AG08395 (cell line): ENCODE measurements at places on chromosomes 13 and 19.

GRCh38 chr19:48714759-48715675 is 4.5 kb downstream of the MAMSTR start:
- no peak for DNase-seq

DNA sequence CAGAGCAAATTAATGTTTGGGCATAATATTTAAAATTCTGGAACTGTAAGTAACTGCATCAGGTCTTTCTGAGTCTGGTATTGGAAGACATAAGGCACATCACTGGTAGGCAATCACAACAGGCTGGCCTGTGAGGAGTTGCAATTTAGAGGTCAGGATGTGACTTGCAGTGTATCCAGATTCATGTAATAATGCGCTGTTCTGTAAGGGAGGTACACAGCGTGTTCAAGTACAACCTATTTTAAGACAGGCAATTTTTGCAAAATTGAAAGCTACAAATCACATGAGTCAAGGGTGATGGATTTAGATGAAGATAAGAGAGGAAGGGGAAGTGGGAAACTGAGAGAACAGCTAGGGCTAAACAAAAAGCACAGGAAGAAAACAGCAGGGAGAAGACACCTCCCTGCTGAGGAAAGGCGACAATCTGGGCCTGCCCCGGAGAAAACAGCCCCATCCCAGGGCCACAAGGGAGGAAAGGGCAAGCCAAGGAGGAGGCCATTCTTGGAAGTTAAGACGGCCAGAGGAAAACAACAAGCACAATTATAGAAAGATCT is 138.1 kb downstream of the LACC1 start:
- no peak for DNase-seq

DNA sequence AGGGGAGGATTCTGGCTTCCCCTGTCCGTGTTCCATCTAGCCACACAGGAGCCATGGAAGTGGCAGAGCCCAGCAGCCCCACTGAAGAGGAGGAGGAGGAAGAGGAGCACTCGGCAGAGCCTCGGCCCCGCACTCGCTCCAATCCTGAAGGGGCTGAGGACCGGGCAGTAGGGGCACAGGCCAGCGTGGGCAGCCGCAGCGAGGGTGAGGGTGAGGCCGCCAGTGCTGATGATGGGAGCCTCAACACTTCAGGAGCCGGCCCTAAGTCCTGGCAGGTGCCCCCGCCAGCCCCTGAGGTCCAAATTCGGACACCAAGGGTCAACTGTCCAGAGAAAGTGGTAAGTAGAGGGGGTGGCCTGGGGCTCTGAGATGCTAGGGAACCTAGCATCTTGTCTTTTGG is 1.5 kb downstream of the BABAM1 start:
- DNase-seq, result no peak

- DNase-seq, result no peak
These were observed 971 bp downstream of the FOSB start for GRCh38 chr19:45468803-45469131.

DNA sequence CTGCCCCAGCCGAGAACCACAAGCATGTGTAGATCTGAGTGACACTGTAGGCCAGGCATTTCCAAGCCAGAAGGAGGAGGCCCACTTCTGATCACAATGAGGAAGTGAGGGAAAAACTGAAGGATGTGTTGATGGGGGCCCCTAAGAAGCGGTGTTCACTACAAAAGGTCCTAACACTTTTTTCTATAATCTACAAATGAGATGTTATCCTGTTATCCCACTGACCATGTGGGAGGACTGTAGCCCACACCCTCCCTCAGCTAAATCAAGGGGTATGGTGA is 99.0 kb upstream of the MCF2L start:
- no peak for DNase-seq

- no peak for DNase-seq
These were observed 54.0 kb downstream of the FLT1 start for GRCh38 chr13:28440774-28441504.

GRCh38 chr19:41297628-41298347 is 12.2 kb upstream of the CCDC97 start:
- no peak for DNase-seq

- peak; percentile 91 for DNase-seq
These were observed at the start of gene ZNF415 for GRCh38 chr19:53132141-53132991. Gene ZNF415, minus strand, starts transcription at chr19:53132910. Its CDS starts 10,234 bp downstream, at chr19:53122676.

DNA sequence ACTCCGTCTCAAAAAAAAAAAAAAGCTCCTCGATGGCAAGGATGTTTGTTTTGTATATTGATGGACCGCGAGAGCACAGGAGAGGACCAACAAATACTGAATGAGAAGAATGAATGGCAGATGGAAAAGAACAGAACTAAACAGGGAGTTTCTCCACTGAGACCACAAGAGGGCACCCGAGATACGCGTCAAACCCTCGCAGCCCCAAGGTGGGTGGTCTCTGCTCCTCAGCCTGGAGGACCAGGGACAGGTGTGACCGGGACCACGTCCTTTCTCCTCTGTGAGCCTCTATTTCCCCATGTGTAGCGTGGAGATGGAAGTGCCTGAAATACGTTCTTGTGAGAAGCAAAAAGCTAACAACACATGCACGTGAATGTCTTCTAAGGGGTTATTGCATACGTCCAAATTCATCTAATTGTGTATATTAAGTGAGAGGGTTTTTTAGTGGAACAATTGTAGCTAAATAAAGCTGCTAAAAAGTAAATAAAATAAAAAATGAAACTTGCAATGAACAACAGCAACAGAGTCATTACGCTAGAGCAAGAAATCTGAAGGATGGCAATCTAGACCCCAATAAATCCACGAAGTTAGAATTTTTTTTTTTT is 8.3 kb upstream of the CDC42EP5 start:
- DNase-seq, result peak; percentile 37

DNA sequence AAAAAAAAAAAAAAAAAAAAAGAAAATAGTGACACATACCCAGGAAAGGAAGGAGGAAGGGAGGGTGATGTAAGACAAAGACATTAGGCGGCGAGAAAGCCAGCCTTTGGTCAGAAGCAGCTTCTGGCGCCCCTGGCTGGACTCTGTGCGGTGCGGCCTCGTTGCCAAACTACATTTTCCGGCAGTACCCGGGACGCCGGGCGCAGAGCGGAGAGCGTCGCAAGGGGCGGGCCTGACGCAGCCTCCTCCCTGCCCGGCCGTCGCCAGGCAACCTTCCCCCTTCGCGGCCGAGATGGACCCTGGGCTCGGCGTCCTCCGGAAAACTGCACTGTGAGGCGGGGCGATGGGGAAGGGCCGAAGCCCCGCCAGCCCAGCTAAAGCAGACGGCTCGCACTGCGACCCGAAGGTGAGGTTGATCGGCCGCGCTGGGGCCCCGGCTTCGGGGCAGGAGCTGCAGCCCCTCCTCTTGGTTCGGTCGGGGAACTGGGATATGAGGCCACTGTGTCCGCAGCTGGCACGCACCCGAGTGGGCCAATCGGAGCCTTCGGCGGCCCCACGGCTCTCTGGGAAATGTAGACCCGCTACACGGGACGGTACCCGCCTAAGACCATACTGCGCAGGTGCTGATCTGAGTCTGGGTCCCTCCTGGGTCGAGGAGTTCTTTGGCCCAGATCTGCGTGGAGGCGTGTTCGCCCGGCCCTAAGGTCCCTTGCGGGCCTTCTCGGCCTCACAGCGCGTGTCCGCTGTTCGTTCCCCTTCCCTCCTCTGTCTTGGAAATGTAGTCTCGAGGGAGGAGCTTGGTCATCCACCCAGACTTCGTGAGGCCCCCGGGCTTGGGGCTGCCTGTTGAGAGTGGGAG is 2.3 kb upstream of the MZF1 start:
- DNase-seq, result peak; percentile 89

GRCh38 chr19:27865927-27866777 is 1346.8 kb downstream of the UQCRFS1 start:
- no peak for DNase-seq

- no peak for DNase-seq
These were observed 309.1 kb upstream of the EDNRB start for GRCh38 chr13:78227709-78228108.

GRCh38 chr13:26471807-26472206 is 85.7 kb upstream of the WASF3 start:
- DNase-seq, result no peak

DNA sequence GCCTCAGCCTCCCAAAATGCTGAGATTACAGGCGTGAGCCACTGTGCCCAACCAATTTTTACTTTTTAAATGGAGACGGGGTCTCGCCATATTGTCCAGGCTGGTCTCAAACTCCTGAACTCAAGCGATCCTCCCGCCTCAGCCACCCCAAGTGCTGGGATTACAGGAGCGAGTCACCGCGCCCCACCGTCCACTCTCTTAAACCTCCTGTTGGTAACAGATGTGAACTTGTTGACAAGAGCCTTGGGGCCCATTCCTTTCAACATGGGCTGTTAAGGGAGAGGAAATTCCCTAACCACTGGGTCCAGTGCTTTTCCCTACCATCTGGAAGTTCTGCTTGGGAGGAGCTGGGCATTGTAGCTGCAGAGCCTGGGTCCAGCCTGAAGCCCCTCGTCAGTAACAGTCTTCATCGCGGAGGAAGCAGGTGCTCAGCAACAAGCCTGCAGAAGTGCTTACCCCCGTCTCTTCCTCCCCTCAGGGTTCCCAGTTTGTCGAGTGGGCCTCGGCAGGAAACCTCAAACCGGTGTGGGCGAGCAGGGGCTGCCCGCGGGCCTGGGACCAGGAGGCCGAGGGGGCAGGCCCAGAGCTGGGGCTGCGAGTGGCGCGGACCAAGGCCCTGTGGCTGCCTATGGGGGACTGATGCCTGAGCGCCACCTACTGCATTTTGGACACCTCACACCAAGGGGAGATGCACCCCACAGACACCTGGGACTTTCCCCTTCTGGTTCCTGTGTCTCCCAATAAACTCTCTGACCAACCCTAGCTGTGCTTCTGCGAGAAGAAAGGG is 4.0 kb upstream of the FLT3LG start:
- peak; percentile 22 for DNase-seq

- no peak for DNase-seq
These were observed 14.2 kb downstream of the TUBGCP3 start for GRCh38 chr13:112573710-112574109.

- no peak for DNase-seq
These were observed 102.3 kb downstream of the GPC6 start for GRCh38 chr13:93328943-93329342.

DNA sequence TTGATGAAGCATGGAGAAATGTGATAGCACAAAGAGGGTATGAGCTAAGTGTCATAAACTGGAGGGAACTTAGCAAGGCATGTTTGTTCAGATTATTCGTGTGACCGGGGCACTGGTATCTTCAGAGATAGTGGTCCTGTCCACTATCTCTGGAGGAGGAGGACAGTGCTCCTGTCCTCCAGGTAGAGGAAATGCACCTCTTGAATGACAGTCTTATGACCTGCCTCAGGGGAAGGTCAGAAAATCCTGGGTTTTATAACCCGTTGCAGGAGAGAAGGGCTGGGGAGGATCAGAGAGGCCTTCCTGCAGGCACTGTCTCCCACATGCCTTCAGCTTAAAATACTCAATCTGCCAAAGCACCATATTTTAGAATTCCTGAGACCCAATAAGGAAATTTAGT is 213.5 kb upstream of the UBL3 start:
- DNase-seq, result no peak

DNA sequence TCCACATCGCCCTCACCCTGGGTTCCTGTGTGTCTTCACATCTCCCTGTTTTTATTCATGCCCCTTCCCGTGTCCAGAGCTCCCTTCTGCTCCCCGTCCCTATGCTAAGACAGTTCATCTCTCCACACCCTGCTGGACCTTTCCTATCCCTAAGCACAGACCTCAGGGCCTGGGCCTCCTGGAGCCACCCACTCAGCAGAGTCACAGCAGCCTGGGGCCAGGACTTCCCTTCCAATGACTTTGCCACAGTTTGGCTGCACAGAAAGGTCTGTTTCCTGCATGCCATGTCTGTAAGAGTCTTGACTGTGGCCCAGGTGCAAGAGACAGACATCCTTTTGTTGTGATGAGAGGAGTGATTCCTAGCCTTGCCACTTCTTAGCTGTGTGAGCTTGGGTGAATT is 470.7 kb downstream of the TSHZ3 start:
- no peak for DNase-seq

DNA sequence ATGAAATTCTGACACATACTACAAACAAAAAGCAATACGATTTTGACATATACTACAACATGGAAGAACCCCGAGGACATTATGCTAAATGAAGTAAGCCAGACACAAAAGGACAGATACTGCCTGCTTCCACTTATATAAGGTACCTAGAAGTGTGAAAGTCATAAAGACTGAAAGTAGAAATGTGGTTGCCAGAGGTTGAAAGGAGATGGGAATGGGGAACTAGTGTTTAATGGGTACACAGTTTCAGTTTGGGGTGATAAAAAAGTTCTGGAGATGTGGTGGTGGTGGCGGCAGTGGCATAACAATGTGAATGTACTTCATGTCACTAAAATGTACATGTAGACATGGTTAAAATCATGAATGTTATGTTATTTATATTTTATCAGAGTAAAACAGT is 12.1 kb upstream of the NDFIP2 start:
- DNase-seq, result no peak

DNA sequence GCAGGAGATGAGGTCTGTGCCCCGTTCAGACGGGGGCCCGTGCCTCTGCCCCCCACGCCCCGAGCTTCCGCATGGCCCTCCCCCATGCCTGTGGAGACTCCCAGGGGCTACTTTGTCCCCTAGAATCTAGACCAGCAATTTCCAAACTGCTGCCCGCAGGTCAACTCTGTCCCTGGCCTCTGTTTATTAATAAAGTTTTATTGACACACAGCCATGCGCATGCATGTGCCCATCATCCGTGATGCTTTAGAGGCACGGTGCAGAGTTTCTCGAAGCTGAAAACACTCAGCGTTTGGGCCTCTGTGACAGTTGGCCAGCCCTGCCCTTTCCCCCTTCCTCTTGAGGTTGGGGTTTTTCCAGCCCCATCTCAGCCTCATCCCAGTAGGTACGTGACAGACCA is 140.0 kb downstream of the KDM4B start:
- no peak for DNase-seq

GRCh38 chr13:74200081-74200480 is 65.9 kb upstream of the KLF12 start:
- no peak for DNase-seq

- peak; percentile 44 for DNase-seq
These were observed 1.0 kb downstream of the EPOR start for GRCh38 chr19:11382898-11383705.

DNA sequence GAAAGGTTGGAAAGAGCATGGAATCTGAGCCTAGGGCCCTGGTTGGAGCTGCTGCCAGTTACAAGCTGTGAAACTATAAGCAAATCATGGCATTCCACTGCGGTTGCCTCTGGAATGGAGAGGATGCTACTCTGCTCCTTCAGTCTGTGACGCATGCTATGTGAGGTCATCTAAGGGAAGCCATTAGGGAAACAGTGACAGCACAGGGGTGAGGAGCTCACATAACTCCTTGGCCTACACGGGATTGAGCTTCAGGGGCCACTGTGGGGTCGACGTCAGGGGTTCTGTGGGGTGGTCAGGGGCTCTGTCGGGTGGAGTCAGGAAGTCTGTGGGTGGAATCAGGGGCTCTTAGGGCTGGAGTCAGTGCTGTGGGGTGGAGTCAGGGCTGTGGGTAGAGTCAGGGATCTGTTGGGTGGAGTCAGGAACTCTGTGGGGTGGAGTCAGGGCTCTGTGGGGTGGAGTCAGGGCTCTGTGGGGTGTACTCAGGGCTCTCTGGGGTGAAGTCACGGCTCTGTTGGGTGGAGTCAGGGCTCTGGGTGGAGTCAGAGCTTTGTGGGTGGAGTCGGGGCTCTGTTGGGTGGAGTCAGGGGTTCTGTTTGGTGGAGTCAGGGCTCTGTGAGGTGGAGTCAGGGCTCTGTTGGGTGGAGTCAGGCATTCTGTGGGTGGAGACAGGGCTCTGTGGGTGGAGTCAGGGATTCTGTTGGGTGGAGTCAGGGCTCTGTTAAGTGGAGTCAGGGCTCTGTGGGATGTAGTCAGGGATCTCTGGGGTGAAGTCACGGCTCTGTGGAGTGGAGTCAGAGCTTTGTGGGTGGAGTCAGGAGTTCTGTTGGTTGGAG is 35.8 kb upstream of the MEDAG start:
- DNase-seq, result peak; percentile 94

- no peak for DNase-seq
These were observed 3.3 kb downstream of the AP1M1 start for GRCh38 chr19:16201011-16201391.
